T follicular helper cell (primary cell): ENCODE measurements at places on chromosomes 1 and 21.

GRCh38 chr1:186680245-186681061 is at the start of gene PTGS2:
Gene PTGS2, minus strand, starts transcription at chr1:186680423. Its CDS starts 133 bp downstream, at chr1:186680290.
- no peak for DNase-seq

DNA sequence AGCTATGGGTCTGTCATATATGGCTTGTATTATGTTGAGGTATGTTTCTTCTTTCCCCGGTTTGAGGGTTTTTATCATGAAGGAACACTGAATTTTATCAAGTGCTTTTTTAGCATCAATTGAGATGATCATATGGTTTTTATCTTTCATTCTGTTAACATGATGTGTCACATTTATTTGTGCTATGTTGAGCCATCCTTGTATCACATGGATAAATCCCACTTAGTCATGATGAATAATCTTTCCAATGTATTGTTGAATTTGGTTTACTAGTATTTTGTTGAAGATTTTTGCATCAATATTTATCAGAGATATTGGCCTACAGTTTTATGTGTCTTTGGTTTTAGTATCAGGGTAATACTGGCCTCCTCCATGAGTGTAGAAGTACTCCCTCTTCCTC is 61.7 kb downstream of the GPR137B start:
- no peak for DNase-seq

GRCh38 chr1:164054331-164054730 is 504.7 kb upstream of the PBX1 start:
- no peak for DNase-seq

GRCh38 chr1:218367118-218367517 is 22.0 kb downstream of the TGFB2 start:
- DNase-seq = no peak

- no peak for DNase-seq
These were observed 8.4 kb upstream of the SNX7 start for GRCh38 chr1:98653123-98653522.

DNA sequence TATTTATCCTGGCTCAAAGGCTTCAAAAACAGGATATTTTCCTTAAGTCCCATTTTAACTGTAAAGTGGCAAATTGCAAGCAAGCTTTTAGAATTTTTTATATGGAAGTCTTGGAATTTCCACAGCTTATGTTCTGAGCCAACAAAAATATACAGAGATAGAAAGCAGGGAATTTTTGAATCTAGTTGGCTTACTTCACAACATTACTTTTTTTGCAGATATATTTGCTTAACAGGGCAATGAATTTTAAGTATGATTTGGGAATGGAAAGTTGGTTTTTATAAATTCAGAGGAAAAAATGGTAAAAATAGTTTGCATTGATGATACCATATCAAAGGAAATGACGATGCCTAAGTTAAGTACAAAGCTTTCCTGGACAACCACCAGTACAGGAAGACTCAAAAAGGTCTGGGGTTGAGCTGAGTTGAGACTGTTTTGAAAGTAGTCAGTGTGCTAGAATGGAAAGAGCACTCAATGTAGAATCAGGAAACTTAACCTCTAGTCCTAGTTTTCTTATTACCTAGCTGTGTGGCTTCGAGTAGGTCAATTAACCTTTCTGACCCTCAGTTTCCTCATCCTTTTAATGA is 11.0 kb upstream of the VCAM1 start:
- DNase-seq = no peak

- no peak for DNase-seq
These were observed 362.4 kb upstream of the KAZN start for GRCh38 chr1:14236097-14236496.

- DNase-seq = no peak
These were observed 2.2 kb upstream of the KCNA3 start for GRCh38 chr1:110676970-110677369.

GRCh38 chr1:195173753-195174152 is 1434.5 kb downstream of the KCNT2 start:
- no peak for DNase-seq

GRCh38 chr1:235025422-235025984 is 103.1 kb downstream of the TOMM20 start:
- no peak for DNase-seq

- DNase-seq = peak; percentile 8
These were observed 16.9 kb upstream of the MTF2 start for GRCh38 chr1:93061895-93062792.

DNA sequence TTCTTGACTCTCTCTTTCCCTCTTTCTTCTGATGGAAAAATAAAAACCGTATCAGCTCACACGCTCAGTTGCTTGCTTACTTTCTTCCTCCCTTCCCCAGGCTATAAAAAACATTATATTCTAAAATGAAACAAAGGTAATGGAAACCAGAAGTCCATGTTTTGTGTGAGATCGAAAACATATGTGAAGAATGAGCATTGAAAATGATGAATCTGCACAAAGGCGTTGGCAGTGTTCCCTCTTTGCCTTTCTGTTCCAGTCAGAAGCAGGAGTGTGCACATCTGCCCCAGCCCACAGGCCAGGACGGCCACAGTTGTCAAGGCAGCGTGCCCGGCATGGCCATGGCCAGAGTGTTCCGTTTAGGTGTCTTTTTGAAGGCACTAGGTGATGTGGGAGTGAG is 185.3 kb upstream of the USP24 start:
- no peak for DNase-seq
